ENCODE measurements at places on chromosomes 13 and 19. TPM values are rescaled to one million over a fixed set of nuclear protein-coding genes. Genes with fewer than 3 reads are reported as not detected.

The PSG3 gene
- total RNA-seq: not detected

The SELENOV gene
- not detected for total RNA-seq

The ATP8B3 gene
- 7.9 TPM for total RNA-seq

The GPR18 gene
- total RNA-seq: not detected

DNA sequence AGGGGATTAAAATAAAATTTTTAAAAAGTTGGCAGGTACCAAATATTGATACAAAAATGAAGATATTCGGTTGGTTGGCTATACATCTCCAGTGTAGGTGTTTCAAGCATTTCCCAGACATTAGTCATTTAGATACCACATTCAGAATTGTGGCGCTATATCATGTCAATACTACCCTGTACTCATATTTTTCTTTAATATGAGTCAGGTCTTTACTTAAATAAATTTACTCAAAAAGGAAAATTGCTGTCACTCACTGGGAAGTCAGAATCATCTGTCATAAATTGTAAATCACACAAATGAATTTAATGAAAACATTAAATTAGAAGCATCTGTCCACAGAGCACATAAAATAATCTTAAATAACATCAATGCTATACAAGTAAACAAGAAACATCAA lies 134.2 kb downstream of the TSHZ3 start:
- H3K36me3 ChIP-seq: peaks cover 3% of the 10 kb centered on the region
- H3K27ac ChIP-seq: peak overlapping the region; percentile 96
- H3K27me3 ChIP-seq: no peaks in the 10 kb centered on the region
- DNase-seq: no peak
- H3K4me3 ChIP-seq: no peak overlapping the region
- peaks cover 43% of the 10 kb centered on the region for H3K4me1 ChIP-seq

DNA sequence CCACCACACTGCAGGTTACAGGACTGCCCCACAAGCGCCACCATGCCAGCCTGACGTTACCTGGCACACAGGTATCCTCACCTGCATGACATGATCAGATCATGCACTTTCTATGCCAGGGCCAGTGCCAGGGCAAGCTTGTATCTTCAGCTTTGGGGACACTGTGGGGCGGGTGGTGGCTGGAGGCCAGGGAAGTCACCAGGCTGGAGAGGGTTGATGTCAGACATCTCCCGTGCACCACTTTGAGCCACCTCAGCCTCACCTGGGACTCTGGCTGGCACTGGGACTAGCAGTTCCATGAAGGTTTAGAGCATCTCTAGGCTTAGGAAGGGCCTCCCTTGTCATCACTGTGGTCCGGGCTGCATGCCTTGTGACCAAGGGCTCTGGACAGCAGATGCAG lies 97.2 kb downstream of the WTIP start:
- DNase-seq: no peak
- no peaks in the 10 kb centered on the region for H3K36me3 ChIP-seq
- H3K4me3 ChIP-seq: no peak overlapping the region
- no peak overlapping the region for H3K27ac ChIP-seq
- peaks cover 5% of the 10 kb centered on the region for H3K27me3 ChIP-seq

GRCh38 chr13:43389573-43389972 lies 366.2 kb downstream of the DNAJC15 start:
- H3K4me1 ChIP-seq: no peaks in the 10 kb centered on the region
- no peak overlapping the region for H3K4me3 ChIP-seq
- DNase-seq: no peak

DNA sequence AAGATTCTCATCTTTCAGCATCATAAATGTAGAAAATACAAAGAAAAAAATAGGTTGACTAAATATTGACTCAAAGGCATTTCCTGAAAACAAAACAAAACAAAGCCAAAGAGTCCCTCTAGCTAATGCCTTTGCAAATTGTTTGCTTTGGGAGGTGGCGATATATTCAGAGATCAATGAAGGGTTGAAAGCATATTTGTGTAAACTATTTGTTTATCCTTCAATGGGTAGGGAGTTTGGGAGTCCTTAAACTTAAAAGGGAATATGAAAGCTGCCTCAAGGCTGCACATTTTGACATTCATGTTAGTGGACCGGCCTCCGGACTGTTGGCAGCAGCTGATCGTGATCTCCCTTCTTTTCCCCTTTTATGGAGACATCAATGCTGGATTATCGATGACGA lies 257.5 kb downstream of the ITGBL1 start:
- peaks cover 48% of the 10 kb centered on the region for H3K36me3 ChIP-seq
- H3K27ac ChIP-seq: no peak overlapping the region
- no peak overlapping the region for H3K4me3 ChIP-seq
- H3K27me3 ChIP-seq: no peaks in the 10 kb centered on the region
- H3K4me1 ChIP-seq: peaks cover 17% of the 10 kb centered on the region

DNA sequence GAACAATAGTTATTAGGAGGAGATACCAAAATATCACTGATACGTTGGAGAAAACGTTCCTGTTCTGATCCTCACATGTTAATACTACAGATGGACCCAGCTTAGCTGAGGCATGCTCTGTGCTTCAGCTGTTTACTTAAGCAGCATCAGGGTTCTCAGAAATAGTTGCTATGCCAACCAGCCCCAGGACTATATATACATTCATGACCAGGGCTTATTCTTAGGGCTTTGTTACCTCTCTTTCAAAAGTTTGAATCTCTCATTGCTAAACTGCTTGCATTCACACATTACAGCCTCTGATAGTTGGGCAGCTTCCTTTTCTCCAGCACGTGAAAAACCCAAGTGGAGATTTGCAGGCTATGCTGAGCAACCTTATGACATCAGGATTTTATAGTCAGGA lies 800.4 kb downstream of the DIAPH3 start:
- no peaks in the 10 kb centered on the region for H3K4me1 ChIP-seq
- no peak for DNase-seq
- H3K27me3 ChIP-seq: peaks cover 10% of the 10 kb centered on the region
- no peaks in the 10 kb centered on the region for H3K36me3 ChIP-seq

DNA sequence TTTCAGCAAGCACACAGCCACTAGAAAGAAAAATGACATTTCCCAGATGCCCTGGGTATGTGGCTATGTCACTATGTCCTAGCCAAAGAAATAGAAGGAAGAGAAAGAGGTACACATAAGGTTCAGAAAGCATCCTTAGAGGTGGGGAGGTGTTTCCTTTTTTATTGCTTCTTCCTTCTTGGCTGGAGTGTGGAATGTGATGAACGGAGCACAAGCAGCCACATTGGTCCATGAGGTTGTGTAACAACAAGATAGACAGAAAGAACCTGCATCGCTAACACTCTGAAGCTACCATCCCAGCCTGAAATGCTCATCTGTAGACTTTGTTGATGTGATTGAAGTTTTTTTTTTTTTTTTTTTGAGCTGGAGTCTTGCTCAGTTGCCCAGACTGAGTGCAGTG lies 6.7 kb downstream of the SLC25A23 start:
- H3K27me3 ChIP-seq: peaks cover 4% of the 10 kb centered on the region
- no peak overlapping the region for H3K4me3 ChIP-seq
- no peak overlapping the region for H3K27ac ChIP-seq
- no peak for DNase-seq

DNA sequence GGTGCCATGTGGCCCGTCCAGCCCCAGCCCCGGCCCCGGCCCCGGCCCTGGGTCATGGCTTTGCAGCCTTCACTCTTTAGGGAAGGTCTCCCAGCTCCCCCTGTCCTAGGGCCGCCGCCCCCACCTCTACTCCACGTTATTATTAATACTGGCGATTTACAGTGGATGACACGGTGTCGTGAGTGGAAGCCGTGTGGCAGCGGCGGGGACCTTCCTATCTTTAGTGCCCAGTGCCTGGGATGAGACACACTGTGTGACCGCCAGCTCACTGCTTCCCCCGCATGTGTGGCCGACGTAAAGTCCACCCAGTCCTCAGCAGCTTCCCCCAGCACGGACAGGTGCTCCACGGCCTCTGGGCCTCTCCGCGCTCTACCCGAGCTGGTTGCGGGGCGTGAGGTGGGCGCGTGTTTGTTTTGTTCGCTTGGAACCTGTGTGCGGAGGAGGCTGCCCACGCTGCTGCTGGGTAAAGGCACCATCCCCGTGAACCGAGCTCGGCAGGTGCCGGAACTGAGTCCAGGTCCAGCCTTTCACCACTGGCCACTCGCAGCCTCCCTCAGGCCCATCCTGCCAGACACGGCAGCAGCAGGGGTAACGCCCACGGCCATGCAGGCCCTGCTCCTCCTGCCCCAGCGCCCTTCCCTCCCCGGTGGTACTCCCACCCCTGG lies 70.9 kb upstream of the MCF2L start:
- no peak overlapping the region for H3K4me3 ChIP-seq
- H3K27ac ChIP-seq: no peak overlapping the region
- H3K27me3 ChIP-seq: peaks cover 29% of the 10 kb centered on the region
- H3K4me1 ChIP-seq: no peaks in the 10 kb centered on the region
